ENCODE measurements at places on chromosomes 2 and 18.
A peak's percentile ranks its signal among the peaks of the same experiment; 100 is the strongest.

DNA sequence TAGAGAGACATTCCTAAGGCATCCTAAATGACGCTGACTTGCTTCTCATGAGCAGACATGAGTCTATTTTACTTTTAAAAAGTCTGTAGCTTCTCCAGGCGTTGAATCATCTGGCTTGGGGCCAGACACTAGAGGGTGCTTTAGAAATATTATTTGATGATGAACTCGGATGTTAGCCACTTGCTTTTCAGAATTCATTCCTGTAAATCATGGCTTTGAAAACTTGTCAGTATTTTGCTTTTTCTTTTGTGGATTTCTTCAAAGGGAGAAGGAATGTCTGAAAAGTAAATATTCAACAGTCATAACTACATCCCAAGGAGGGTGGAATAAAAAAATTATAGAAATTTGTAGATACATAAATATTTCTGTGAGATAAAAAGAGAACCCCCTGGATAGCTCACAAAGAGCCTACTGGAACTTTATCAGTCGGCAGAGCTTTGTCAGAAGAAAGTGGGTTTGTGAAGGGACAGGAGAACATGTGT, 370.8 kb downstream of the OSR1 start:
- no peak for DNase-seq

GRCh38 chr18:48765053-48765452, 185.7 kb downstream of the SMAD7 start:
- no peak for DNase-seq

DNA sequence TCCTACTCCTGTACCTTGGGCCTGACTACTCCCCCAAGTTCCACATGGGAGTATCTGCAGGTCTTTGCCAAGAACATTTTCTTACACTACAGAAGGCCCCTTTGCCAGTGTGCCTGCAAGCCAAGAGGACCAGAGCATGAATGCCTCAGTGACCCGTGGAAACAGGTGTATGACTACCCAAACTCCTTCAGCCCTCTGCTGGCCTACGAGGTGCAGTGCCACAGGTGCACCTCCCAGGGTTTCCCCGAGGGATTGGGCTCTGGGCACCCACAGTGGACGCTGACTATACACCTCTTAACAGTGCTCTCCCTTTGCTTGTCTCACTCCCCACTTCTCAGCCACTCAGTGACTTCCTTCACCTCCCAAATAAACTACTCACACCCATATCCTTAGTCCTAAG, 91.4 kb downstream of the COL6A3 start:
- peak; percentile 73 for DNase-seq

- DNase-seq, result no peak
Observed at GRCh38 chr2:49004036-49004626, 150.2 kb downstream of the FSHR start.

DNA sequence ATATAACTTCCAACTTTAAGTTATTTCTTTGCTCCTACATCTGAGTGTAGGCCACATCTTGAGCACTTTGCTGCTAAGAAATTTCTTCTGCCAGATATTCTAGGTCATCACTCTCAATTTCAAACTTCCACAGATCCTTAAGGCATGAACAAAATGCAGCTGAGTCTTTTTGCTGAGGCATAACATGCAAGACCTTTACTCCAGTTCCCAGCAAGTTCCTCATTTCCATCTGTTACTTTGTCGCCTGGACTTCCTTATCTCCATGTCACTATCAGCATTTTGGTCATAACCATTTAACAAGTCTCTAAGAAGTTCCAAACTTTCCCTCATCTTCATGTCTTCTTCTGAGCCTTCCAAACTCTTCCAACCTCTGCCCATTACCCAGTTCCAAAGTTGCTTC, 1077.3 kb upstream of the TMEFF2 start:
- no peak for DNase-seq

DNA sequence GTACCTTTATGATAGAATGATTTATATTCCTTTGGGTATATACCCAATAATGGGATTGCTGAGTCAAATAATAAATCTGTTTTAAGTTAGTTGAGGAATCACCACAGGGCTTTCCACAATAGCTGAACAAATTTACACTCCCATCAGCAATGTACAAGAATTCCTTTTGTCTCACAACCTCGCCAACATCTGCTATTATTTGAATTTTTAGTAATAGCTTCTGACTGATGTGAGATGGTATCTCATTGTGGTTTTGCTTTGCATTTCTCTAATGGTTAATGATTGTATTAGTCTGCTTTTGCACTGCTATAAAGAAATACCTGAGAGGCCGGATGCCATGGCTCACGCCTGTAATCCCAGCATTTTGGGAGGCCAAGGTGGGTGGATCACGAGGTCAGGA, 1387.6 kb upstream of the ACVR2A start:
- DNase-seq, result no peak
